ENCODE measurements at places on chromosomes 11 and 22. TPM values are rescaled to one million over a fixed set of nuclear protein-coding genes. Genes with fewer than 3 reads are reported as not detected.

- H3K4me3 ChIP-seq = no peak overlapping the region
- no peaks in the 10 kb centered on the region for H3K4me1 ChIP-seq
- DNase-seq = no peak
- no peak overlapping the region for H3K27ac ChIP-seq
- H3K36me3 ChIP-seq = no peaks in the 10 kb centered on the region
- no peaks in the 10 kb centered on the region for H3K27me3 ChIP-seq
Measured at GRCh38 chr11:111776398-111777093, 10.4 kb upstream of the PPP2R1B start.

GRCh38 chr11:27013781-27014361 lies 20.0 kb downstream of the FIBIN start:
- H3K27me3 ChIP-seq = no peaks in the 10 kb centered on the region
- no peaks in the 10 kb centered on the region for H3K4me1 ChIP-seq
- no peak overlapping the region for H3K4me3 ChIP-seq
- H3K27ac ChIP-seq = no peak overlapping the region

GRCh38 chr11:57182896-57183295 lies 1.1 kb downstream of the LRRC55 start:
- H3K36me3 ChIP-seq = no peaks in the 10 kb centered on the region
- H3K4me3 ChIP-seq = no peak overlapping the region
- H3K27ac ChIP-seq = no peak overlapping the region

The CSF2RB gene
- 10.3 TPM for polyA plus RNA-seq

The TIMP3 gene
- not detected for polyA plus RNA-seq

The FXYD2 gene
- polyA plus RNA-seq = 71.8 TPM

DNA sequence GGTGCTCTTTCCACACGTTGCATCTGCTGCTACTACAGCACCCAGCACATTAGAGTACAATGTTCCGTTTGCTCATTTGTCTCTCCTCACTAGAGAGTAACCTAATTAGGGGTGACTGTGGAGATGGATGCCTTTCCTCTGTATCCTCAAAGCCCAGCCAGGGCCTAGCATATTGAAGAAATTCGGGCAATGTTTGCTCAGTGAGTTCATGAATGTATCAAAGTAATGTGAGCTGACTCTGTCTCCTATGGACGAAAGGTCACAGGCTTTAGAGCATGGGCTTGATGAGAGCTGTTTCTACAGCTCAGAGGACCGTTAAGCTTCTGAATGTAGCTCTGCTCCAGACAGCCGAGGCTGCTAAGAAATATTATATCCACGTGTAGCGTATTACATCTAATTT lies 67.5 kb downstream of the C11orf58 start:
- no peak overlapping the region for H3K27ac ChIP-seq
- peaks cover 3% of the 10 kb centered on the region for H3K27me3 ChIP-seq
- no peak overlapping the region for H3K4me3 ChIP-seq
- DNase-seq = no peak

DNA sequence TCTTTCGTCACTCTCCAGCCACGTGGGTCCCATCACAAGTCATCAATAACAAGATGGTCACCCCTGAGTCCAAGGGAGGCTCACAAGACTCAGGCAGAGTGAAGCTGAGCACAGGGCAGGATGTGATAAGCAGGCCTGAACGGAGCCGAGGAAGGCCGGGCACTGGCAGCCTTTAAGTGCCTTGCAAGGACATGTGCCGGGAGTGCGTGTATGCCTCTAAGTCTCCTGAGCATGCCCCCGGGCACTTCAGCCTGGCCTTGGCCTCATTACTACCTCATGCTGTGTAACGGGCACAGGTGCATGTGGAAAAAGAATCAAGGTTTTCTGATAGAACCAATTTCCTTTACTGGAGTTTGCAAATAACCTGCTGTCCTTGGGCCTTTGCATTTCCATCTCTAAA lies 55.8 kb downstream of the UBASH3B start:
- H3K4me3 ChIP-seq = no peak overlapping the region
- H3K36me3 ChIP-seq = peaks cover 5% of the 10 kb centered on the region
- H3K4me1 ChIP-seq = no peaks in the 10 kb centered on the region
- DNase-seq = no peak
- H3K27ac ChIP-seq = no peak overlapping the region

All from CD4-positive, CD25-positive, alpha-beta regulatory T cell (primary cell).